NCI-H2081 treated with DMSO at 0.1 percent for 48 hours (cell line): ENCODE measurements at places on chromosomes 4 and X.

- DNase-seq: no peak
These were observed 115.7 kb upstream of the MAP3K15 start for GRCh38 chrX:19630776-19631707.

- no peak for DNase-seq
These were observed 35.5 kb downstream of the SLIT2 start for GRCh38 chr4:20287246-20287645.

GRCh38 chr4:84952004-84952403, 14.5 kb downstream of the WDFY3 start:
- no peak for DNase-seq

DNA sequence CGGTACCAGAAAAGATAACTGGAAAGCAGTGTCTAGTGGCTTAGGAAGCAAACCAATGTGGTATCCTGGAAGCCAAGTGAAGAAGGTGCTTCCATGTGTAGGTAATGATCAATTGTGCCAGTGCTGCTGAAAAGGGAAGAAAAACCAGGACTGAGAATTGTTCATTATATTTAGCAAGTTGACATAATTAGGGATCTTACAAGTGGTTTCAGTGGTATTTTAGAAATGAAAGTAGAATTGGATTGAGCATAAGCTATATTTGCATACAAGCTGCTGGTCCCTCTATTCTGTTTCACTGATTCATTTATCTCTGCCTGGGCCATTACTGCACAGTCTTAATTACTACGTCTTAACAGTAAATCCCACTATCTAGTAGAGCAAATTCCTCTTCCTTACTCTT, 32.3 kb downstream of the PRDM8 start:
- no peak for DNase-seq

- no peak for DNase-seq
These were observed 12.2 kb downstream of the OSTC start for GRCh38 chr4:108662629-108663028.

- DNase-seq: no peak
These were observed 273.5 kb downstream of the DACH2 start for GRCh38 chrX:86421771-86422170.

GRCh38 chrX:10709276-10709675, 88.9 kb upstream of the MID1 start:
- DNase-seq: no peak

DNA sequence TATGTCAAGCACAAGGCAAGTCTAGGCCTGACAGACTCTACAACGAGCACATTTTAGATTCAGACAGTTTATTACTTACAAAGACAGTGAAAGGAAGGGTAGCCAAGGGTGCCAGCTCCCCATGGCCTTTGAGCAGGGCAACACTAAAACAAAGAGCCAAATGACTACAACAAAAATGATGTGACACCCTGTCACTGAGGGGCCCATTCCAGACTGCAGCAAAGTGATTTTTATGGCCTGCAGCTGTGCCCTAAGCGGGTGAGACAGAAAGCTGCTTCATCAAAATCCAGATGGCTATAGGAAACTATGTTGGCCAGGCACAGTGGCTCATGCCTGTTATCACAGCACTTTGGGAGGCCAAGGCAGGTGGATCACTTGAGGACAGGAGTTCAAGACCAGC, 13.4 kb upstream of the RP2 start:
- DNase-seq: no peak

DNA sequence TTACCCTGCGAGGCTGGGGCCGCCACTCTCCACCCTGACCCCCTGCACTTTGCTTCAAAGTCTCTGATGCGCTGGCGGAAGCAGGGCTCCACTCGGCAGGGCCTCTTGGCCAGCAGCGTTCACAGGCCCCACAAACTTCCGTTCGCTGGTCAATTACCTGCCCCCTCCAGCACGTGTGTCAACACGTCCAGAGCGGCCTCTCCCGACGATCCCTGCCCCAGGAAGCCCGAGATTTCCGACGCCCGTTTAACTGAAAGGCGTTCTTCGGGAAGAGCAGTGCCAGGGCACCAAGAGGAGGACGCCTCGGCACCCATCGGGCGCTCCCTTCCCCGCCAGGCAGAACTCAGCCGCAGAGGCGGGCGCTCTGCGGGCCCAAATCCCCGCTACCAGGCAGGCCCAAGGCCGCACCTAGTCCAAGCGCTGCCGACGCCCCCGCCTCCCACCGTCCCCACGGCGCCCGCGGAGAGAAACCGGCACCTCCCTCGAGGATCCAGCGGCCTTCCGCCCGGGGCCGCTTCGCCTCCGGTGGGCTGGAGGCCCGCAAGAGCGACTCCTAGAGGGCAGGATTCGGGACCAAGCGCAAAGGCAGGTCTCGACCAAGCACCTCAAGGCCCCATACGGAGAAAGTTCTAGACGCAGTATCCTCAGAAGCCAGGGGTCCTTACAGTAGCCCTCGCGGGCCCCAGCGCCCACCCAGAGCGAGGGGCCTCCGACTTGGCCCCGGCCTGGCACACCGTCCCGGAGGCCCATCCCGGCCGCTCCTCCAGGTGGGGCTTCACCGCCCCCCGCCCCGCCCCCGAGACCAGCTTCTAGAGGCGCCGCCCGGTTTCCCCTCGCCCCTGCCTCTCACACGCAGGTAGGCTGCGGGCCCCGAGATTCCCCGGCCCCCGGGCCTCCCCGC, 586 bp downstream of the BCAP31 start:
- DNase-seq: no peak

DNA sequence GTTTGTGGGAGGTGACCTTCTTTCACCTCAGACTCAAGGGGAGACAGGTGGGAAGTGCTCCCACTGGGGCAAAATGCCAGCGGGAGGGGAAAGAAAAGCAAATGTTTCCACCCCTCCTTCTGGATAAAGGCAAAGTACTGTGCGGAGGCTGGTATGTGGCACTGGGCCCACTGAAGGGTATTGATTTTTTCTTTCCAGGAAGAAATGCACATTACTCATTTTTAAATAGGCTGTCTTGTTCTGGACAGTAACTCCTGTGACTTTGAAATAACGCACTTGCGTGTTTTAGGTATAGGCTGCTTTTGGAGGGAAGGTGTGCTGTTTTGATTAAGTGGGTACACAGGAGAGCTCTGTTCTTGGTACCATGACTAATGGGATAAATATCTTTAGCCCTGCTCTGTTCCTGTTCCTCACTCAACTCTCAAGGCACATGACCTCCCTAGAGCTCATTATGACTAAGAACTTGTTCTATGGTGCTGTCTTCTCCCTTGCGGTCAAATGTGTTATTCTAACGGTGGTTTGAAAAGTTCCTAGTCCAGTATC, 40.7 kb upstream of the MBTPS2 start:
- no peak for DNase-seq

GRCh38 chr4:14800977-14801376, 201.3 kb upstream of the CPEB2 start:
- no peak for DNase-seq

DNA sequence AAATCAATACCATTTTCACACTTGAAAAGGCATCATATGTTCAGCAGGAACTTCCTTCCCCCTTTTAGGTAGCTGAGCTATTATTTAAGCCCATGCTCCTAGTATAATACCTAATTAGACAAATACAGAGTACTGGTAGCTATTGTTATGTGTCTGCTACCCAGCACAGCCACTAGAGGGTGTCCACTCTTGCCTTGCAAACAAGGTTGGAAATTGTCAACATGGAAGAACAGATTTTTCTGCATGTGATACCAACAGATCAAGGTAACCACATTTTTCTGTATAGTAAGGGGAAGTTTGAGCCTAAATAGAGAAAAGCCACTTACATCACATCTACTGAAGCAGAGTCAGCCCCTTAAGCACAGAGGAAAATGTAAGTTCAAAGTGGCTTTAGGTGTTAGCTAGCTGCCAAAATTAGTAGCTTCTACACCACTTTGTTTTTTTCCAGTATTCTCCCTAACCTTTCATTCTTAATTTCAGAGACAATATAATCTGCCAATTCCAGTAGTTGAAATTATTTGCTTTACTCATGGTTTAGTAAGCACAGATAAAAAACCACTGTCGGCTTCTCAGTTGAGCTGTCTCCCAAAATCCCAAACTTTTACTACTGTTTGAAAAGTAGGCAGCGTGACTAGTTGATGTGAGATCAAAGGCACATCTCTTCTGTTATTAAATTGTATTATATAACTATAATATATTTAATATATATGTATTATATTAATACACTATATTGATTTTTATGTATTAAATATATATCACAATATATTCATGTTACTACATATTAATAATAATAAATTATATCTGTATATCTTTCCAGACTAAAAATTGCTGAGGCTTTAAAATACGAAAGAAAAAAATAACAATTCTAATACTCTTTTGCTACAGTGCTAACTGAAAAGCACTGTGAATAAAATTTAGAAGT, 38.2 kb downstream of the EDNRA start:
- DNase-seq: no peak

DNA sequence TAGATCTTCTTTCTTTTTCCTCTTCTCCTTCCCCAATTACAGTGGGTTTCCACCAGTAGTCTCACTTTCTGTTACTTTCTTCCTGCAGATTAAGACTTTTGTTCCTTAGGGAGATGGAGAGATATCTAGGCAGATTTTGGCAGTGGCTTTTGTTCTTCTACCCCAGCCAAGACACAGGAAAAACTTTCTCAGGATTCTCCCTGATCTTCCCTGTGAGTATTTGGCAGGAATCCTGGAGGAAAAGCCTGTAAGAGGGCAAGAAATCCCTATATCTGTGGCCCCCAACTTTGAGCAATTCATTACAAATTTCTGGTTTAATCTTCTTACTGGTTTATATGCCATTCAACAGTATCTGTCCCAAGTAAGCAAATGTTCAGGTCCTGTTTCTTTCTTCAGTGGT, 21.9 kb downstream of the SLC9A7 start:
- no peak for DNase-seq

- no peak for DNase-seq
These were observed 1.2 kb downstream of the KLKB1 start for GRCh38 chr4:186228514-186228894.

GRCh38 chr4:143240939-143241679, 56.4 kb downstream of the USP38 start:
- no peak for DNase-seq

GRCh38 chrX:78452356-78452755, 124.9 kb upstream of the CYSLTR1 start:
- DNase-seq: no peak

DNA sequence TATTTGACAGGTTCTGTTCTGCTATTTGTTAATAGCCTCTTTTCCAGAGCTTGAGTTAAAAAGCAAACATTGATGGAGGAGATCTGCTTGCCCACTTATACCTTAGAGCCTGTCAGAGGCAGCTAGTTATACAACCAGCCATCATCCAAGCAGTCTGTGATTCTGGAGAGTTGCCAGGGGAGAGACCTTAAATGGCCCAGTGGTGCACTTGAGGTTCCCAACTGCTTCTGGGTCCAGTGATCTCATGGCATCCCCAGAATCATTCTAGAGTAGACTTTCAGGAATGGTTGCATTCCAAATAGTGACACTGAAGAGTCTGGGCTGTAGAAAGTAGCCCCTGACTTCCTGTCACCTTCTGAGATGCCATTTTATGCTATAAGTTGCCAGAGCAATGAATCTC, 160.7 kb downstream of the FHIP1A start:
- DNase-seq: no peak

GRCh38 chrX:45722471-45722870, 521.8 kb upstream of the DIPK2B start:
- DNase-seq: no peak

DNA sequence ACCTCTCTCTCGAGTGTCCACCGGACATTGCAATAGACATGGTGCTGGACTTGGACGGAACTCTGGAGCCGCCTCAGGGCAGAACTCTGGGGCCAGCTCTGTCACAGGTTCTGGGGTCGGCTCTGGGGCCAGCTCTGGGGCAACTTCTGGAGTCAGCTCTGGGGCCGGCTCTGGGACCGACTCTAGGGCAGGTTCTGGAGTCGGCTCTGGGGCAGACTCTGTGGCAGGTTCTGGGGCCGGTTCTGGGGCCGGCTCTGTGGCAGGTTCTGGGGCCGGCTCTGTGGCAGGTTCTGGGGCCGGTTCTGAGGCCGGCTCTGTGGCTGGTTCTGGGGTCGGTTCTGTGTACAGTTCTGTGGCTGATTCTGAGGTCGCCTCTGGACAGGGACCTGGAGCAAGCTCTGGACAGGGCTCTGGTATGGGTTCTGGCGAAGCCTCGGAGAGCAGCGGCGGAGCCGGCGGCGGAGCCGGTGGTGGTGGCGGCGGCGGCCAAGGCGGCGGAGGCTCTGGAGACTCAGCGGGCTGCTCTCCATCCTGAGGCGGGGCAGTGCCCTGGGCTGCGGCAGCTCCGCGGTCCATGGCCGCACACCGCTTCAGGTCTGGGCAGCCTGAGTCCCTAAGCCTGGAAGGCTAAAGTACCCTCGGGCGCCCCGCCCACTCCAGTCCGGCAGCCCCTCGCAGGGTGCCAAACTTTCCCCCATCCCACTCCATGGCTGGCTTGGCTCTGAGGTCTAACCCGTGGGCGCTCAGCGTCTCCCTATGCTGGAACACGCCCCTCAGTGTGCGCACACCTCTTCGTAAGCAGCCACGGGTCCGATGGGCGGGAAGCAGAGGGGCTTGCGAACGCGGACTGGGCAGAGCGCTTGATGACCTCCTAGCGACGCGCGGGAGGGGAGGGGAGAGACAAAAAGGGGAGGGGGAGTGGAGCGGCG, at the start of gene DGKK:
TSS of gene DGKK (minus strand) at position 723 of the 929 bp plus-strand sequence. CDS start at position 576, 147 bp downstream.
- no peak for DNase-seq

GRCh38 chrX:118872102-118872566, 48.5 kb downstream of the ZCCHC12 start:
- DNase-seq: no peak

- no peak for DNase-seq
These were observed 42.9 kb upstream of the INTS6L start for GRCh38 chrX:135477576-135477975.

GRCh38 chr4:169342159-169342860, 71.6 kb upstream of the SH3RF1 start:
- DNase-seq: no peak

DNA sequence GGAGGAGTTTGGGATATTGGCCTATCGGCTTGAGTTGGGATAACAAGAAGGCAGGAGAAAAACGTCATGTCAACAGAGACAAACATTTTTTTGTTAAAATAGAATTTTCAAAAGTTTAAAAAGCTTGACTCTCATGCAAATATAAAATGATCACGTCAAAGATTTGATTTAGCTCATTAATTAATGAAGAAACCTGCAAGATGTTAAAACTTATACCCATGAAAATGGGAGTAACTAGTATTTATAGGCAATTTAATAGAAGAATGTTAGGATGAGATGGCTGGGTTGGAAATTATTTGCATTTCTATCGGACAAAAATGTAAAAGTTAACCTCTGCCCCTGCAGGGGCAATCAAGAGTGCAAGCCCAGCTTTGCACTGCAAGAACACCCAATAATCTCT, 184.6 kb upstream of the BCOR start:
- no peak for DNase-seq
